ENCODE measurements at places on chromosomes 13 and 19.

- DNase-seq = no peak
Measured at GRCh38 chr13:111627596-111627995, 307.2 kb downstream of the TEX29 start.

DNA sequence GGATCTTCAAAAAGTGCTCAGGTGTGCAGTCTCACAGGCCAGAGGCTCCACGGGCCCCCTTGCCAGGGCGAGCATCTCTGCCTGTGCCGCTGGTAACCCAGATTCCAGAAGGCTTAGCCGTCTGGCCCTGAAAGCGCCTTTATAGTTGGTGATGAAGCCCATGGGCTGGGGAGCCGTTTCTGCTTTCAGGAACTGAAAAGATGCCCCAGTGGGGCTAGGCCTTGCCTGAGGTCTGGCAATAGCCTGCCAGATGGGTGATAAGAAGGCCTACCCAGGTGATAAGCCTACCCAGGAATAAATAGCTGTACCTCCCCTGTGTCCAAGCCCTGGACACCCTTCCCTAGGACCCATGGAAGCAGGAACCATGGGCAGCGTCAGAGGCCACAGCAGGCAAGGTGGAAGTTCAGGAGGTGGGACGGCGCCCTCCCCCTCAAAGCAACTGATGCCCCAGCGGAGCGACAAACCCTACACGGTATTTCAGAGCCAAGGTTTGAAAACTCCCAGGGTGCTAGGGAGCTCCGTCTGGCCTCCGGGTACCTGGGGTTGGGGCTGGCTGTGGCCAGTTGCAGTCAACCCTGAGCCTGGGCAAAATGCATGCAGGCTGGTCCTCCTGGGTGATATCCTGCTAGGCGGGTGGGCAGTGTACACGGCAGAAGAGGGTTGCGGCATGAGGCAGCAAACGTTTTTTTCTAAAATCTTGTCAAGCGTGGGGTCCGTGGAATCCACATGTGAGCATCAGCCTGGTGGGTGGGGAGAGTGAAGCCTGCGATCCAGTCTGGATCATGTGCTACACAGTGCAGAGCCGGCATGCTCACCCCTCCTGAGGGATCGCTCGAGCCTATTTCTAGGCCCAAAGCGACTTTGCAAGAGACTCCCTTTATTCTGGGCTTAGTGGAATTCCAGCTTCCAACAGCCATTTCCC lies 45.3 kb downstream of the ACTN4 start:
- no peak for DNase-seq

GRCh38 chr13:45860240-45860639 lies 8.7 kb upstream of the SIAH3 start:
- no peak for DNase-seq

- DNase-seq = no peak
Measured at GRCh38 chr13:20494656-20495055, 31.0 kb downstream of the CRYL1 start.

GRCh38 chr19:14106840-14107239 lies 10.7 kb downstream of the PRKACA start:
- no peak for DNase-seq

GRCh38 chr19:17055636-17056035 lies 19.6 kb downstream of the HAUS8 start:
- no peak for DNase-seq

DNA sequence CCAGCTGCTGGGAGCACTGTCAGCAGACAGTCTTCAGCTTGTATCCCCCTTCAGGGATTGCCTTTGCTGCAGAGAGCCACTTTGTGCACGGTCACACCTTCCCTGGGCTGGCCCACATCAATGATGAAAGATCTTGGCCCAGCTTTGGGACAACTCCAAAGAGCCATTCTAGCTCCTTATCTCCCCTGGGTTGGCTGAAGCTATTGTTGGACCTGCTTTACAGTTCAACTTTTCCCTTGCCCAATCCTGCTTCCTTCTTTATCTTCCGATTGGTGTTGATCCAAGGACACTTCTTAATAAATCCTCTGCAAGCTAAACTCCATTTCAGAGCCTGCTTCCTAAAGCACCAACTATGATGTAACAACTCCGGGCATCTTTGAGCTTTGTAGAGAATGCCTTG lies 466.4 kb downstream of the KLF12 start:
- DNase-seq = no peak

- no peak for DNase-seq
Measured at GRCh38 chr13:23609414-23609760, 39.2 kb downstream of the TNFRSF19 start.

- DNase-seq = no peak
Measured at GRCh38 chr19:15195371-15196334, 5.1 kb downstream of the NOTCH3 start.

DNA sequence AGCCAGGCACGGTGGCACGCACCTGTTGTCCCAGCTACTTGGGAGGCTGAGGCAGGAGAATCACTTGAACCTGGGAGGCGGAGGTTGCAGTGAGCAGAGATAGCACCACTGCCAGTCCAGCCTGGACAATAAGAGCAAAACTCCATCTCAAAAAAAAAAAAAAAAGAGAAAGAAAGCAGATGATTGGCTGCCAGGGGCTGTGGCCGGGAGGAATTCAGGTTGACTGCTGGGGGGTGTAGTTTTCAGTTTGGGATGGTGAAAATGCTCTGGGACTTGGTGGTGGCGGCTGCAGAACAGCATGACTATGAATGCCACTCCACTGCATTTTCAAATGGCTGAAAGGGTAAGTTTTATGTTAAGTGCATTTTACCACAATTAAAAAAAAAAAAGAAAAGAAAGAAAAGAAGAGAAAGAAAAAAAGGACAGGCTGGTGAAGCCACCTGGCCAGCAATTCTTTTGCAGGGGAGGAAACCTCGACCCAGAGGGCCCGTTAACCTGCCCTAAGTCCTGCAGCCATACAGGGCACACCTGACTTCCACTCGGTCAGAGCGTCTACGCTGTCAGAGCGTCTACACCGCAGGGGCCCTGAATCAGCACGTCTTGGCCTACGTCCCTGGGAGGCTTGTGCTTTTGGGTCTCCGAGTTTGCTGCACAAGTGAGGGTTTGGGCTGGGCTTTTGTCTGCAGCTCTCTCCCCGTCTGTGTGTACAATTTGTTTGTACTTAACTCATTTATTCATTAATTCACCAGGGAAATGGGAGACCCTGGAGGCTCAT lies 3.6 kb downstream of the ISOC2 start:
- no peak for DNase-seq

DNA sequence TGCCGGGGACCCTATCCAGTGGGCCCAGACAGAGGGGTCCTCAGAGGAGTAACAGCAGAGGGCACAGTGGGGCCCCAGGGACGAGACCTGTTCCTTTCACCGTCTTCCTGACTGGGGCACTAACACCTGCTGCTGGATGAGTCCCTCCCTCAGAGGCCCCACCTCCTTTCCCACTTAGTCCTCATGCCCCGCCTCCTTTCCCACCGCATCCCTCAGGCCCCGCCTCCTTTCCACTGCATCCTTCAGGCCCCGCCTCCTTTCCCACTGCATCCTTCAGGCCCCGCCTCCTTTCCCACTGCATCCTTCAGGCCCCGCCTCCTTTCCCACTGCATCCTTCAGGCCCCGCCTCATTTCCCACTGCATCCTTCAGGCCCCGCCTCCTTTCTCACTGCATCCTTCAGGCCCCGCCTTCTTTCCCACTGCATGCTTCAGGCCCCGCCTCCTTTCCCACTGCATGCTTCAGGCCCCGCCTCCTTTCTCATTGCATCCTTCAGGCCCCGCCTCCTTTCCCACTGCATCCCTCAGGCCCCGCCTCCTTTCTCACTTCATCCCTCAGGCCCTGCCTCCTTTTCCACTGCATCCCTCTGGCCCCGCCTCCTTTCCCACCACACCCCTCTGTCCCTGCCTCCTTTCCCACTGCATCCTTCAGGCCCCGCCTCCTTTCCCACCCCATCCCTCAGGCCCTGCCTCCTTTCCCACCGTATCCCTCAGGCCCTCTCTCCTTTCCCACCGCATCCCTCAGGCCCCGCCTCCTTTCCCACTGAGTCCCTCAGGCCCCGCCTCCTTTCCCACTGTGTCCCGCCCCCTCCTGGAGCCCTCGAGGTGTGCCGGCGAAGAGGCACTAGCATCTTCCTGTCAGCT lies 6.7 kb downstream of the SPPL2B start:
- DNase-seq = no peak

DNA sequence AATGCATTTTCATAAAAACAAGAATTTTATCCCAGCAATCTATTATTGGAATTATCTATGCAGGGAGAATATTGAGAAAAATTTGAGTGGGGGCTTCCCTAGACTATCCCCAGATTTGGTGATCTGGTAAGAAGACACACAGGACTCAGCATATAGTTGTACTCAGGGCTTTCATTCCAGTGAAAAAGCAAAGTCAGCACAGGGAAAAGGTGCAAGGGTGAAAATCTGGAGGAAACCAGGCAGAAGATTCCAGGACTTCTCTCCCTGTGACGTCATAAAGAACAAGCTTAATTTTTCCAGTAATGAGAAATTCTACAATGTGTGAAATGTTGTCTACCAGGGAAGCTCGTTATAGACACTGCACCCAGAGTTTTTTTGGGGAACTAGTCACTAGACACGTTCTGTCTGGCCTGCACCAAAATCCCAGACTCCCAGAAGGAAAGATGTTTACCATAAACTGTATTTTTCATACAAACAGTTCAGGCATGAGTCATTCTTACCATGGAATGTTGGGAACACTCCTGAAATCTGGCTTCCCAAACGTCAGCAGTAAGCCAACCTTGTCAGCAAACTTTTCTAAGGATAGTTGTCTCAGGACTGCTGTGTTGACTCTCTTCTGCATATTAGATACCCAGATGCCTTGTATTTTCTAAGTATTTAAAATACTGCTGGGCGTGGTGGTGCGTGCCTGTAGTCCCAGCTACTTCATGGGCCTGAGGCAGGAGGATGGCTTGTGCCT lies 107.4 kb downstream of the DNAJC3 start:
- no peak for DNase-seq

DNA sequence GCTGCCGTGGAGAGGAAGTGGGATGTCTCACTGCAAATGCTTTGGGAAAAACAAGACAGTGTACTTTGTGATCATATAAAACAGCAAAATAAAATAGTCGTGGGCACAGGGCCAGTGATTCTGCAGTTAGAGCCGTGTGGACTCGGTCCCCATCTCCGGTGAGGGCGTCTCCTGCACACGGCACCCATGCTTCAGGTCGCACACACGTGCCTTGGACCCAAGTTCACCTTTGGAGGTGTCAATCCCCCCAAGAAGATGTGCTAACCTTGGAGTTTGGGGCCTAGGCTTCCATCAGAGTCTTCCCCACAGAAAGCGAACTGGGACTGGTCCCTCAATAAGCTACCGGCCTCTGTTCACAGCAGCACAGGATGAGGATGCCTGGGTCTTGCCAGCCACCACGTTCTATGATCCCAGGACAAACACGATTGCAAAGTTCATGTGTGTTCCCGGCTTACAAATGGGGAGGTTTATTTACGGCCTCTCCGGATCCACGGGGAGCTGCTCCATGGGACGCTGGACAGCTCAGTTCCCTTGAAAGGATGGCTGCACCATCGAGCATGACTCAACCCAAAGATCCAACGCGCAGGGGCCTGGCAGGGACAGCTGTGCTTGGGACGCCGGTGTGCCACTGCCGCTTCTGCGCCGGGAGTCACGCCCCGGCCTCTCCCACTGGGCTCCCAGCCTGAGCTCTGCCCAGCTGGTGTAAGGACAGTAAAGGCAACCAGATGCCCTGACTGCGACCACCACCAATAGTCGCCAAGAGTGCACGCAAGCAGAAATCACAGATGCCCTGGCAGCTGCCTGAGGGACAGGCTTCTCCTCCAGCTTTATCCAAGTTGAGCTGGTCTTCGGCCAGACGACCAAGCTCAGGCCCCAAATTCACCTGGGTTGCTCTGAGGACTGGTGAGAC lies 8.6 kb downstream of the GAS6 start:
- DNase-seq = no peak

- no peak for DNase-seq
Measured at GRCh38 chr13:93882086-93882651, 597.3 kb downstream of the DCT start.

GRCh38 chr19:510606-511100 lies 3.4 kb downstream of the TPGS1 start:
- peak; percentile 40 for DNase-seq

- no peak for DNase-seq
Measured at GRCh38 chr13:27583645-27584044, 36.7 kb downstream of the LNX2 start.

DNA sequence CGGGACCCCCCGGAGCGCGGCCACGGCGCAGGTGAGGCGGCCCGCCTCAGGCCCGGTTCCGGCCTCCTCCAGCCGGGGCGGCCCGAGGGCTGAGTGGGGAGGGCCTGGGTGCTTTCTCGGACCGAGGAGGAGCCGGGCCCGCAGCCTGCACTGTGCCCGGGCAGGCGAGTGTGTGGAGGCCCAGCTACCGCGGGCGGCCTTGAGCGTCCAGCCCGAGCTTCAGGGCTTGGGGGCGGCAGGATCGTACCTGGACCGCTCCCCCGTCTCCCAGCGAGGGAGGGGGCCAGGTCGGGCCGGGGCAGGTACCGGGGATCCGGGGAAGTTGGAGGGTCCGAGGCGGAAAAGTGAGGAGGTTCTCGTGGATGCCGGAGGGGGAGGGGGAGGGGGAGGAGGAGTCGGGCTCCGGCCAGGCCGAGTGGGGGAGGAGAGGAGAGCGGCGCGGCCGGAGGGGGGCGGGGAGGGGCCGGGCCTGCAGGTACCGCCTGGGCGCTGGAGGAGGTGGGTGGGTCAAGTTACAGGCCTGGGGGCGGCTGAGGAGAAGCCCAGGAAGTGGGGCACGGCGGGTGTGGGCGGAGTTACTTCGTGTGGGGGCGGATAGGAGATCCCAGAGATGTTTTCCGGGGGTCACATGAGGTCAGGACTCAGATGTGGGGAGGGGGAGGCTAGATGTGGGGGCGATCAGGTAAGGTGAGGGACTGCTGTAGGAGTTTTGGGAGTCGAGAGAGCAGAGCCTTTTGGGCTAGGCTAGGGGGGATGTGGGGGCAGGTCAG lies 545 bp downstream of the NACC1 start:
- no peak for DNase-seq

- no peak for DNase-seq
Measured at GRCh38 chr13:23707674-23708073, 137.5 kb downstream of the TNFRSF19 start.

GRCh38 chr13:46377554-46377953 lies 9.5 kb downstream of the RUBCNL start:
- no peak for DNase-seq

DNA sequence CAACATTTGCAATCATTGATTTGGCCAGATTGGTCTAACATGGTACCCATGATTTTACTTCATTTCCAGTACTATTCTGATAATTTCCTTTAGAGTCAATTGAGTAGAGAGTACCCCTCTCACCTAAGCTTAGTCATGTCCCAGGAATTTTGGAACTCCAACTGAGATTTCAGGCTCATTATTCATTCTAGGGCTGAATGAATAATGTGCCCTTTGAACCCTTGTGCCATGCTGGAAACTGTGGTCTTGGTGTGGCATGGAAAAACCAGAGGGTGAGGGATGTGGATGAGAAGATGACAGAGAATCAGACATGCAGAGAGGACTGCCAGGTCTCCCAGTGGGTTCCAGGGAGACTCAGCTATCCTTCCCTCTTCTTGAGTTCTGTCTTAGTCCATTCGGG lies 30.2 kb downstream of the ITM2B start:
- no peak for DNase-seq

DNA sequence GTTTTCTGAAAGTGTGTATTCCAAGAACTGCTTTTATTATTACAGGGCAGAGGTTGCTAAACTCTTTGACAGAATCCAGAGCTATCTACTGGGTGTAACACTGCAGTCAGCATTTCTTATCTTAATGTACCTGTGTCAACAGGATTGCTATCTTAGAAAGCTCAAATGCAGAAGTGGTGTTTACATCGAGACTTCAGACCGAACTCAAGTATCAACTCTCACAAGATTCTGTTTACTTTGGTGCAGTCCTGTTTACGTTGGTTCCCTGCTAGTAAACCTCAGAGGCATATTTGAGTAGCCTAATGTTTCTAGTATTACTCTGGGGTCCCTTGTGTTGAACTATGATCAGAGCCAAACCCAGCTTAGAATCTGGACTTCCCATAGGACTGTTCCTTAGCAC lies 20.5 kb downstream of the SLC15A1 start:
- no peak for DNase-seq
